ENCODE measurements at places on chromosomes 2 and 18.

DNA sequence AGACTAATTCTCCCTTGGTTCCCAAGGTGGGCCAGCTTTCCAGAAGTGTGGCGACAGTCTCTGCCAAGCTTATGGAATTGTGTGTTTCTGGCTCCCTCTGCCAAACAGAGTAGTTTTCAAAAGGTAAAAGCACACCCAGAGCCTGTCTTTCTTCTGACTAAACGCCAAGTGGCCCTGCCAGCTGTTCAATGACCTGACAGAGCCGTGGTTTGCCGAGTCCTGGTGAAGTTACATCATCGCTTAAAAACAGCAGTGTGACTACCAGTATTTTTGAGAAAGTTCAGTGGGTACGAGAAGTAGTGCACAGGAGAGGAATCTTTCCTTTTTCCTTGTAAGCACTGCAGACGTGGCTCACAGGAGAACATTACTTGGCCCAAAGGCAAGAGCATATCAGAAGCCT is 1.9 kb downstream of the PER2 start:
- DNase-seq = peak; percentile 69

DNA sequence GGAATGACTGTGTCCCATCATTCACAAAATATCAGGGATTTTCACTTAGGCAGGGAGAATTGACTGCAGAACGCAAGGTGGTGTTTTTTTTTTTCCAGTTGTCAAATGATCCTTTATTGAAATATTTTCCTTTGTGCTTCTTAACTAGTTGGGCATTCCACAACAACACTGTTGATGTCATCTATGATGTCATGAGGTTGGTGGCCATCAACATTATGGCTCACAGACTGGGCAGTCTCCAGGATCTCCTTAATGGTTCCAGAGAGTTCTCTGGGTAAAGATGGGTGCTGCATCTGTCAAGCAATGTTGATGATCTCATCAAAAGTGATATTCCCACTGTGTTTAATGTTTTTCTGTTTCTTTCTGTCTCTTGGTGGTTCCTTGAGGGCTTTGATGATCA is 31.8 kb upstream of the PLEKHM3 start:
- DNase-seq = no peak

DNA sequence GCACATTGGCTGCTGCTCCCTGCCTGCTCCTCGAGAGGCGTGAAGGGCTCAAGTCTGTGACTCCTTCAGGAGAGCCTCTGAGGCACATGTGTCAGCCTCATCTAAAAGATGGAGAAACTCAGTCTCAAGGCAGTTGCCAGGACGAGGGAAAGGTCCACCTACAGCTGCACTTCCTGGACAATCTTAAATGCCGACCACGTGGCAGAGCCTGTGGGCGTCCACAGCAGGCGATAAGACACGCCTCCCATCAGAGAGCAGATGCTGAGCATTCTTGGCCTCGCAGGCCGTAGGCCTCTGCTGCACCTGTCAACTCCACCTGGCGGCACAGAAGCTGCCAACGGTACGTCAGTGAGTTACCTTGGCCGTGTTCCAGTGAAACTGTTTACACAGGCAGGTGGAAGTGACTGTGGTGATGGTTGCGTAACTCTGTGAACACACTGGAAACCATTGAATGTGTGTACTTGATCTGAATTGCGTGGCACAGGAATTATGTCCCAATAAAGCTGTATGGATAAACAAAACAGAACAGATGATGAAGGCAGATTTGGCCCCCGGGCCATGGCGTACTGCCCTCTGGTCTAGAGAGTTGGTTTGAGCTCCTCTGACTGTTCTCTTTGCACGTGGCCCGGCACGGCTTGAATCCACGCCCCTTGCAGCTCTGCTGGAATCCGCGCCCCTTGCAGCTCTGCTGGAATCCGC is 114.5 kb downstream of the RNF144A start:
- peak; percentile 79 for DNase-seq

DNA sequence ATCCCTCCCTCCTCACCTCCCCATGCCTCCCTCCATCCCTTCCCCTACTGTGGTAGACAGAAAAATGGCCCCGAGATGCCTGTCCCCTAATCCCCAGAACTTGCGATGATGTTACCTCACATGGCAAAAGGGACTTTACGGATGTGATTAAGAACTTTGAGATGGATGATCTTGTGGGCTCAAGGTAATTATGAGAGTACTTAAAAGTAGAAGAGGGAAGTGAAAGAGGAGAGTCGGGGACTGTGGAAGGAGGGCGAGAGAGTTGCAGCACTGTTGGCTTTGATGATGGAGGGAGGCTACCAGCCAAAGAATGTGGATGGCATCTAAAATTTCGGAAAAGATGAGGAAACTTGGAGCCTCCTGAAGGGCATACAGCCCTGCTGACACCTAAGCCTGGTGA is 66.5 kb downstream of the AGAP1 start:
- DNase-seq = no peak

- DNase-seq = no peak
Measured at GRCh38 chr2:112242384-112242783, 12.5 kb downstream of the ZC3H8 start.

- DNase-seq = no peak
Measured at GRCh38 chr2:138071720-138072719, 107.7 kb downstream of the HNMT start.

DNA sequence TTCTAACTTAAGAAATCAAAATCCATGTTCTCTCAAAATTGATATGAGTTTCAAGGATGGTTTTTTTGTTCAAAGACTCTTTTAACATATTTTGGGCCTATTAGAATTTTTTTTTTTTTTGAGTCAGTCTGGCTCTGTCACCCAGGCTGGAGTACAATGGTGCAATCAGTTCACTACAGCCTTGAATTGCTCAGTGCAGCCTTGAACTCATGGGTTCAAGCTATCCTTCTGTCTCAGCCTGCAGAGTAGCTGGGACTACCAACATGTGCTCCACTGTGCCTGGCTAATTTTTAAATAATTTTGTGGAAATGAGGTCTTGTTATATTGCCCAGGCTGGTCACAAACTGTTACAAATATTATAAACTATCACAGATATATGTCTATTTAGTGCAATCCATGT is 40.6 kb upstream of the RBMS1 start:
- no peak for DNase-seq

- no peak for DNase-seq
Measured at GRCh38 chr2:16617282-16618266, 48.1 kb downstream of the CYRIA start.

GRCh38 chr2:240520130-240520973 is 37.4 kb downstream of the ANKMY1 start:
- DNase-seq = no peak

DNA sequence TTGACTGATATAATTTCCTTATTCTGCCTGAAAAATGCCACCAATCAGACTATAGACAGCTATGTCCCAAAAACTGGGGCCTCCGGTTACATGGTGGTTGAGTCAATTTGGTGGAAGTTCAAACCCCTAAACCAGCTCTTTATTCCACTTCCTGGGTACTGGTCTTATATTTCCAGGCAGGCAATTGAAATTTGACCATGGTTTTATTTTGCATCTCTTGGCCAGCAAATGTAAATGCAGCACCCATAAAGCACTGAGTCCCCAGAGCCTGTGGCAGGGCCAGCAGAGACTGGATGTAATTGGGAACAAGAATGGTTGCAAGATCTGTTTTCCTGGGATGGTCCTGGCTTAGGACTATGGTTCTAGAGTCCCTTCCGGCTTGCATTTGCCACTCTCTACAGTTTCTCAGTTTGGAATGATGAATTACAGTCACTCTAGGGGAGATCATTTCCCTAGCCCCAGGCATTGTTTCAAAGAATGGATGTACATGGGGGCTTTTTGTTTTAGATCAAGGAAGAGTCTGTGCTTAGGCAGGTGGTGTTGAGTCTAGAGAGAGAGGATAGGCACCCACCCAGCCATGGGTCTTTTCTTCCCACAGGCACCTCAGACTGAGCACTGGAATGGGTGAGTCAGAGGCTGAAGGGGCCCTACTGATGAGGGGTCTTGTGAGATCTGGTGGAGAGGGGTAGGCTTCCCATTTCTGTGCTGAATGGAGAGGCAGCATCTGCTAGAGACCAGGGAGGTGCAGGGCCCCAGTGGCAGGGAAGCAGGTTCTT is 108.4 kb upstream of the CDC42EP3 start:
- DNase-seq = no peak

- DNase-seq = no peak
Measured at GRCh38 chr2:75569546-75569945, 8.8 kb upstream of the EVA1A start.

DNA sequence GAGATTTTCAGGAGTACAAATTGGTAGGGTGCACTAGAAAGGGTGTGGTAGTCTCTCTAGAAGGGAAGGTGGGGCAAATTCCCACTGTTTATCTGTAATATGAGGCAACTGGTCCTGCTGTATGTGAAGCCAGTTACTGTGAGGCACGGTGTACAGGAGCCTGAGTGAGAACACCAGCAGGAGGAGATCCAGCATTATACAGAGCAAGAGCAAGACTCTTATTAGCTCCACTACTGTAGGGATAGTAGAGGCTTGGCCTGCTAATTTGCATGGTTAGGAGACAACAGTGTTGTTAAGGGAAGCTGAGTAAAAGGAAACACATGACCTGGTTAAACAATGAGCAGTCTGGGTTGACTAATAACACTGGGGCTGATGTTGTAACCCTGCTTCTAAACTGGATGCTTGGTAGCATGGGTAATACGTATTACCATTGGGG is 76.3 kb upstream of the WDSUB1 start:
- DNase-seq = no peak

DNA sequence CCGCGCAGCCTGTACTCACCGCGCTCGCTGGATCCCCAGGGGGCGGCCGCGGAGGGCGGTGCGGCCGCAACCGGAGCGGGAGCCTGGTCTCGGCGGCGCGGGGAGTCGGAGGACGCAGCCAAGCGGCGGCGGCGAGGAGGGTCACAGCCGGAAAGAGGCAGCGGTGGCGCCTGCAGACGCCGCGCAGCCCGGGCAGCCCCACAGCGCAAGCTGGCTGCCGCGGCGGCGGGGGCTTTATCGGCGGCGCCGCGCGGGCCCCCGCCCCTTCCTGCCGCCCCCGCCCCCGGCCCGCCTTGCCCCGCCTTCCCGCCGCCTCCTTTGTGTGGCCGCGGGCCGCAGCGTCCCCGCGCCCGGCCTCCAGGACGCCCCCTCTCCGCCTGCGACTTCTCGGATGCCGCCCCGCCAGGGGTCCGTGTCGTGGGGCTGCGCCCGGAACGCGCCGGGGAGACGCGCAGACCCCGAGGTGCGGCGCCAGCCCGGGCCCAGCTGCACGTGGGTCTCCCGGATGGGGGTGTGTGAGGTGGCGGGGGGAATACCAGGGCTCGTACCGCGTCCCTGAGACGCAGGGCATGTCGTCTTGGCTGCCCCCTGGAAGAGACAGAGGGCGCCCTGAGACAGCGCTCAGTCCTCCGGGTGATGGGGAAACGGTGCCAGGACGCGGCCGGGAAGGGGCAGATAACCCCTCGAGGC is at the start of gene SERPINE2:
SERPINE2 (minus strand) TSS at position 207 of the 690 bp plus-strand sequence. CDS start 37,386 bp downstream, outside the sequence.
- peak; percentile 78 for DNase-seq

GRCh38 chr2:88127888-88128653 is at the start of gene FABP1:
Gene FABP1 (minus strand): TSS chr2:88128062. CDS start chr2:88128017, 45 bp downstream.
- DNase-seq = no peak

DNA sequence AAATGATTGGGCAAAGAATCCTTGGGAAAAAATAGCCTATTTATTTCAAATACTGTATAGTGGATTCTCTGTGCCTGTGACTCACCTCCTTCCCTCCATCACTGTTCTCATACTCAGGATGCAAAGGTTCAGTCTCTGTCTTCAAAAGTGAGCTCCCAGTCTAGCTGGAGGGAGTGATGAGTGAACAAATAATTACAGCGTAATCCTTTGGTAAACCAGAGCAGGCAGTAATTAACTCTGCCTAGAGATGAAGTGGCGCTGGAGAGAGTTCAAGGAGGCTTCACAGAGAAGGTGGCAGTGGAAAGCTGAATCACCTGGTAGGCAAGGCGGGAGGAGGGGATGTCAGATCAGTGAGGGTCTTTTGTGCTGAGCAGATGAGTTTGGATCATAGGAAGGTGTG is 6.5 kb downstream of the DGUOK start:
- DNase-seq = no peak

DNA sequence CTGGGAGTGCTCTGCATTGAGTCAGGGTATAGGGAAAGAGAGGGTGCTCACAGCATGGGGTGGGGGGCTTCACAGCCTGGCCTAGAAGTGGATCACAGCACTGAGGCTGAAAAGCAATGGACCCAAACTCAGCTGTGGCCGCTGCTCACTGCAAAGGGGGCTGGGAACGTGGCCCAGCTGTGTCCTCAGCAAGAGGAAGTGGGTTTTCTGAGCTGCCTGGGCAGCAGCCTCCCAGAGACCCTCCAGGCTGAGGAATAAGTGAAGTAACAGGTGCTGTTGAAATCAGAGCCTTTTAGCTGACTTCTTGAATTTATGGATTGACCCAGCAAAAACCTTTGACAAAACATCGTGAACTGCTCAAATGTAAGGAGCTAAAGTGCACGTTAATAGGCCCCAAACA is 35.2 kb downstream of the PTGR3 start:
- DNase-seq = no peak

GRCh38 chr2:11753452-11753885 is 7.0 kb downstream of the LPIN1 start:
- no peak for DNase-seq

DNA sequence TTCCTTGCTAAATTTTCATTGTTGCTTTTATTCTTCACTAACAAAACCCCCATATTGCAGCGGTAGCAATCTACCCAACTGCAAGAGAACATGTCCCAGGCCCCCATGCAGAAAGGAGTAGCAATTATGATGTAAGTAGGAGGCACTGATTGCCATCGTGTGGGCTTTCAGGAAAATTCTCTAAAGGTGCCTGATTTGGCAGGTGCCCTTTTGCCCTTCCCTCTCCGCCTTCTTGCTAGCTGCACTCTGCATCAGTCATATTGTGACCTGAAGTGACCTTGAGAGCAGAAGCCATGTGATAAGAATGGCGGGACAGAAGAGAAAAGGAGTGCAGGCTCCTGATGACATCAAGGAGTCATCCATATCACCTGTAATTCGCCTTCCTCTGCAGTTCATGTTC is 112.1 kb downstream of the NCKAP5 start:
- DNase-seq = no peak

DNA sequence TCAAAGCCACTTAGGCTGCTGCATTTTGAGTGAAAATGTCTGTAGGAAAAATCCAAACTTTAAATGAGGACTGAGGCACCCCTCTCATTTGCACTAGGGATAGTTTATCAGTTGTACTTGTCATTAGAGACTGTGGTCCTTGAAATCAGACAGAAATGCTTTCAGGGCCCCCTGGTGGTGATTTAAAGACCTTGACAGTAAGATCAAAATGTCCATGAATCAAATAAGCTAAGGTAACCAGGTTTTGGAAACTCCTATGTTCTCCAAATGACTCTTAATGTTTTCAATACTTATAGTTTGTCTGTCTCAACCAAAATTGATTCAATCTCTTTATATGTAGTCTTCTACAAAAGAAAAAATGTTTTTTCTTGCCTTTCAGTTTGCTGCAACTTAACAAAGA is 28.8 kb upstream of the DDX18 start:
- DNase-seq = no peak

- no peak for DNase-seq
Measured at GRCh38 chr18:596288-596881, 403 bp upstream of the CLUL1 start.

GRCh38 chr2:83802604-83803003 is 656.5 kb downstream of the SUCLG1 start:
- no peak for DNase-seq
